Common myeloid progenitor, CD34-positive (primary cell): ENCODE measurements at places on chromosomes 5 and 9.

DNA sequence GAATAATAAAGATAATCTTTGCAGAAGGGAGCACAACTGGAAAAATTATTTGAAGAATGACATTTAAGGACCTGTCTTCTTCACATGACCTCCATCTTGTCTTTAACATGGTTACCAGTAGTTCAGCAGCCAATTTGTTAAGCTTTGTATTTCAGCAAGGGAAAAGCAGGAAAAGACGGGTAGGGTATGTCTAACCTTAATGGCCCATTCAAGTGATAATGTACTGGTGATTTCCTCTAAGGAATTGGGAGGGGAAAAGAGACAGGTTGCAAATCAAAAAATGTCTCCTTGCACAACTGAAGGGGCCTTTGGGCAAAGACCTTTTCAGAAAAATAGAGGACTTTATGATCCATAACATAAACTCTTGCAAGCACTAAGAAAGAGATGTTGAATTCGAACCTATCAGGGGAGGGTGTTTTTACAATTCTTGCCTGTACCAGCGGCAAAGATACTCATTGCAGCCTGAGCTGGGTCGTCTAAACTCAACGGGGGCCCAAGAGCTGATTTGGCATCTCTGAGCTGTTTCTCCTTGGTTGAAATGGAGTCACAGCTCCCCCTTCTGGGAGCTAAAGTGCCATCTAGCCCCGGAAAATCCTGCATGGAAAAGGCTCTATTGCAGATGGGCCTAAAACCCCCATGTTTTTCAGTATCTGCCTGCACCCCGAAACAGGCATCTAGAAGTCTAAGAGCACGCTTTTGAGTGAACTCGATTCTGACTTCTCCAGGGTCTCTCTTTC, 3.8 kb downstream of the BRINP1 start:
- DNase-seq = peak; percentile 11

- no peak for DNase-seq
Observed at GRCh38 chr9:112831969-112832368, 58.7 kb downstream of the SLC46A2 start.

- peak; percentile 88 for DNase-seq
Observed at GRCh38 chr5:137665678-137666460, 70.0 kb downstream of the KLHL3 start.

GRCh38 chr9:130847306-130848217, 12.5 kb downstream of the ABL1 start:
- no peak for DNase-seq

DNA sequence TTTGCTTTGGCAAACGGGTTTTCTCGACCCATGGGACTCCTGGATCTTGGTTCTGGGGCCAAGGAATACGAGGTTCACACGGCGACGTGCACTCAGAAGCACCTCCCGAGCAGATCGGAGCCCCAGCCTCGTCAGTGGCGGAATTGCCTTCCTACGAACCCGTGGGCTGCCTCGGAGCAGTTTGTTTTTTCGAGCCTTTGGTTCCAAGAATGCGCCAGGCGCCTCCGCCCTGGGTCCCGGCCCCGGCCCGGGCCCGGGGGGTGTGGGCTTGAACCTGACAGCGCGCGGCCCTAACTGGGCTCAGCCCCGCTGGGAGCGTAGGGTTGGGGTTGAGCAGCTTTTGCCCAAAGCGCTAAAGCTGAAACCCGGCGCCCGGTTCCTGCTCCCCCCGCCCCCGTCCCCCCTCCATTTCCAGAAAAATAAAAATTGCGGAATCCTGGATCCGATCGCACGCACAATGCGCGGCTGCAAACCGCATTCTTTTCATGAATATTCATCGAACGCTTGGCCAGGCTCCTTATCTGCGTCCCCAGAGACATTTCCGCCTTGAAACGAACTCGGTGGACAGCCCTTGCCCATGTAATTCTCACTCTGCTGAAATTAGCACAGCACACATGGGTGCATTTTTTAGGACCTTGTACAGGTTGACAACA, 1.0 kb downstream of the BASP1 start:
- peak; percentile 61 for DNase-seq

DNA sequence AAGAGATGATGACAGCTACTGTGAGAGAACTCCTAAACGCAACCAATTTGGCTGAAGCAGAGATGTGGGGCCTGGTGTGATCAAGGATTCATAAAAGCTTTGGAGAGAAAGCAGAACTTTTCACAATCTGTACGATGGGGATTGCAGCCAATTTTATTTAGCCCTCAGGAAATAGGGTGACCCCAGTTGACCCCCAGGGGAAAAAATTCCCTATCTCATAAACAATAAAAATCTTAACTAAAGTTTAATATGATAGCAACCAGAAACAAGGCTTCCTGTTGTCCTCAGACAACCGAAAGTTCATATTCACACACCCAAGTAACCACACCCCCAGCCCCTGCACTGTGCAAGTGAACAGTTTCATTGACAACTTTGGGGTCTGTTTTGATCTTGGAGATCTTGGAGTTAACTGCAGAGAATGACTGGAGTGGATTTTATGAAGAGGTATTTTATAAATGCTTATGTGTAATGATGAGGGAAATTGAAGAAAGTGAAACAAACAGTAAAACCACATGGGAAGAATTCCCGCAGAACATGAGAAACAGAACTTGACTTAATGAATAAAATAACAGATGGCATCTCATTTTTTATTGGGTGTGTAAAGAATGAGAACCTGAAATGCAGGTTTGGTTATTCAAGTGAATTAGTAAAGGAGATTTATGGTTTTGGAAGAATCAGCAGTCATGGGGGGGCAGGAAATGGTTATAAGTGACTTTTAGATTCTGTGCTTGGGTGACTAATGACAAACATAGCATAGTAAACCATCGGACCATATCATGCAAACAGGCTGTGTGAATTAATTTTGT, 94.5 kb downstream of the PDE4D start:
- DNase-seq = peak; percentile 90

DNA sequence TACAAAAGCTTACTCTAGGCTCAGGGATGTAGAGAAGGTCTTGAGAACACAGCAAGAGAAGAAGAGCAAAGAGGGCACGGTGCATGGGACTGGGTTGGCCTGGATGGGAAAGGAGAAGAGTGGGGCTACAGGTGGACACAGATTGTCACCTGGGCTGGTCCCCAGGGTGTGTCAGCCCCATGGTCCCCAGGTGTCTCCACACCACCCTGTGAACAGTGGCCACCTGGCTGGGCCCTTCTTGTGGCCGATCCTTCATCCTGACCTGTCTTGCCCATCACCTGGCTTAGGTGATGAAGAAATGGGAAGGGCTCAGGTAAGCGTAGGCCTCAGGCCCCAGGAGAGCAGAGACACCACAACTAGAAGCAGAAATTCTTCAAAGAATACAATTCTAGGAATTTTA, 188.9 kb downstream of the TENT4A start:
- no peak for DNase-seq

DNA sequence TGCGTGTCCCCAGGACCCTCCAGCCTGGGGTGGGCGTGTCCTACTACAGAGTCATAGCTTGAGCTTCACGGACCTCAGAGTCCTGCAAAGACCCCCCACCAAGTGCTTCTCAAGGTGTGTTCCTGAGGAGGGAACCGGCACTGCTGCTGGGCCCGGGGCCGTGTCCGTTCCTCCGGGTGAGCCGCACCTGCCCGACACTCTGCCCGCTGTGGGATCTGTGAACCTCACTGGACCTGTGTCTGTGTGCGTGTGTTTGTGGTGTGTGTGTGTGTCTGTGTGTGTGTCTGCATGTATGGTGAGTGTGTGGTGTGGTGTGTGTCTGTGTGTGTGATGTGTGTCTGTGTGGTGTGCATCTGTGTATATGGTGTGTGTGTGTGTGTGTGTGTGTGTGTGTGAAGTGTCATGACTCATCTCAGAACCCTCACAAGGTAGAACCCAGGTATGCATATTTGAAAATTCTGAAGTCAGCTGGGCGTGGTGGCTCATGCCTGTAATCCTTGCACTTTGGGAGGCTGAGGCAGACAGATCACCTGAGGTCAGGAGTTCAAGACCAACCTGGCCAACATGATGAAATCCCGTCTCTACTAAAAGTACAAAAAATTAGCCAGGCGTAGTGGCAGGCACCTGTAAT, 40.9 kb upstream of the RXRA start:
- DNase-seq = no peak

- DNase-seq = peak; percentile 56
Observed at GRCh38 chr5:956941-957747, 51.5 kb upstream of the NKD2 start.

GRCh38 chr5:154816891-154817492, 33.4 kb downstream of the FAXDC2 start:
- DNase-seq = no peak

DNA sequence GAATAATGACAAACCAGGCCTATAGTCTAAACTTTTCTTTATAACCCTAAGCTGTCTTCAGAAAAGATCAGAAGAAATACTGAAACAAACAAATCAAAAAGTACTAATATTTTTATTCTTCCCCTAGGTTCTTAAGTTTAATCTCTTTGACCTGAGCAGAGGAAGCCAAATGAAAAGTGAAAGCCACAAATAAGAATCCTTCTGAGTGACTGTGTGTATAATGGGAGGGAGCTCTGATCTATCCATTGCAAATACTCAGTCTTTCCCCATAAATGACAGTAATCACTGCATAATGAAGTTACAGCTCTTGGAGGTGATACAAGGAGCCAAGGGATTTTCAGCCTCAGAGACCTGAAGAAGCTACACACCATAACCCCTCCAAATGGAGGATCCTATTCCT, 126.9 kb upstream of the ATP10B start:
- no peak for DNase-seq

DNA sequence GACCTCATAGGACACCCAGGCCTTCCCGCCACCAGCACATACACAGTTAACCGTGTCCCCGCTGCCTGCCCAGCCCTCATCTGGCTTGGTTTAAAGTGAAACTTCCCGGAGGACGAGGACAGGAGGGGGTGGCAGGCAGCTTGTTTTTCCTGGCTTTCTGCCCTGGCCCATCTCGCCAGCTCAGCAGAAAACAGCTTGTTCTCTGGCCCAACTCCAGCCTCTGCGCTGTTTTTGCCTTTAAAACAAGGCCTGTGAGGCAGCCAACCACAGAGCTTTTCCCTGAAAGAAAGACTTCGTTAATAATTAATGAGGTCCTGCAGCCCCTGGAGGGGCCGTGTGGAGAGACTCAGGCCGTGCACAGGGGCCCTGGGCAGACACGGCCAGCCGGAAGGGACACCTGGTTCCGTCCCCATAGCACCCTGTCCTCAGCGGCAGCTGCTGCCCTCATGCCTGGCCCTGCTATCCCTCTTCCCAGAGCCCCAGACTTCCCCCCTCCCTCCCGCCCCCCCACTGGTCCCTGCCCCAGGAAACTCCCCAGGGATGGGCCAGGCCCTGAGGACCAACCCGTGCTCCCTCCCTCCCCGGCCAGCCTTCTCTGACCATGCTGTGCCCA, 108.7 kb downstream of the RXRA start:
- DNase-seq = peak; percentile 69

- no peak for DNase-seq
Observed at GRCh38 chr5:37833990-37834389, 5.9 kb downstream of the GDNF start.

DNA sequence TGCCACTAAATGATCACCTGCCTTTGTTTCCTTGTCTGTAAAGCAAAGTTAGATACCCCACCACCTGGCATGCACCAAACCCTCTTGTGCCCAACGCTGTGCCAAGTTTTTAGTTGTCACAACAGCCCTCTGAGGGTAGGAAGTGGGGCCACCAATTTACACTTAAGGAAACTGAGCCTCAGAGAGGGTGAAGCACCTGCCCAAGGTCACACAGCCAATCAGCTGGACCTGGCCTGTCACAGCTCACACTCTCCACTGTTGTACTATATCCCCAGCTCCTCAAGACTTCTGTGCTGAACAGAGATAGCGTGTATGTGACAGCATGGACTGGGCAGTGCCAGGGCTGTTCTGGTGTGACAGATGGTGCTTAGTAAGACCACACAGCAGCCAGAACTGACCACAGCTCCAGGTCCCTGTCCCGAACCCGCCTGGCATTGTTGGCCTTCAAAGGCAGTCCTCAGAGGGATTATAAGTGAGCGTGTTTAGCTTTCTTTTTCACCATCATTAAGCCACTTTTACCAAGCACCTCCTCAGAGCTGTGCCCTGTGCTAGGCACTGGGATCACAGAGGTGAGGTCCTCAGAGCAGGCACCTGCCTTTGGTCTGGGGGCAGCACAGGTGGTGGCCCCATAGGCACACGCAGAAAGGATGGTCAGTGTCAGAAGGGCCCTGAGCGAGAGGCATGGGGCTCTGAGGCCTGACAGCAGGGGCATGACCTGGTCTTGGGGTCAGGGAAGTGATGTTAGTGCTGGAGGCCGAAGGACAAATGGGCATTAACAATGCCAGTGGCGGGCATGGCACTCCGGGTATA, 71.1 kb downstream of the COL27A1 start:
- no peak for DNase-seq

- DNase-seq = no peak
Observed at GRCh38 chr5:103849934-103850333, 287.3 kb upstream of the NUDT12 start.

DNA sequence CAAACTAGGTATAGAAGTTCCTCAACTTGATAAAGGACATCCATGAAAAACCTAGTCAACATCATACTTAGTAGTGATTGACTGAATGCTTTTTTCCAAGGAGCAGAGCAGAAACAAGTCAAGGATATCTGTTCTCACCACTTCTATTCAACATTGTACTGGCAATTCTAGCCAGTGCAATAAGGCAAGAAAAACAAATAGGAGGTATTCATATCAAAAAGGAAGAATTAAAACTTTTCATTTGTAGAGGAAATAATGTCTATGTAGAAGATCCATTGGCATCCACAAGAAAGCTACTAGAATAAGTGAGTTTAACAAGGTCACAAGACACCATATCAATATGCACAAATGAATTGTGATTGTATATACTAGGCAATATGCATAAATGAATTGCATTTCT, 28.2 kb upstream of the ORM1 start:
- no peak for DNase-seq

DNA sequence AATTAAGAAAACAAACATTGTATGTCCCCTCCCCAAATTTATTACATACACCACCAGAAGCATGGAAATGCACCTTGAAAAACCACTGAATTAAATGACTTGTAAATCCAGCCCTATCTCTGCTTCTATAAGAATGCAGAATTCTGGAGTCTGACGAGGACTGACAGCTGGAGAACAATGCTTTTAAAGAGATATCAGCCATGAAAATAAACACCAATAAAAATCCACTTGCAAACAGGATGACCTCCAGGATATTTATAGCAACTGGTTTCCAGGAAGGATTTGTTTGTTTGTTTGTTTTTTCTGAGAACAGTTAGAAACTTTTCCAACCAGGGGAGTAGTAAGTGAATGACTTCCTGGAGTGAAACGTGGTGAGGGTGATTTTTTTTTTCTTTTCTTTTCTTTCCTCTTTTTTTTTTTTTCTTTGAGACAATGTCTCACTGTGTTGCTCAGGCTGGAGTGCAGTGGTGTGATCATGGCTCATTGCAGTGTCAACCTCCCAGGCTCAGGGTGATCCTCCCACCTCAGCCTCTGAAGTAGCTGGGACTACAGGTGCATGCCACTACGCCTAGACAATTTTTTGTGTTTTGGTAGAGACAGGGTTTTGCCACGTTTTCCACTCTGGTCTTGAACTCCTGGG, 38.7 kb upstream of the SLC36A1 start:
- DNase-seq = no peak

- no peak for DNase-seq
Observed at GRCh38 chr5:89728750-89729149, 680.8 kb downstream of the CETN3 start.

- no peak for DNase-seq
Observed at GRCh38 chr9:101586651-101587050, 8.1 kb downstream of the PPP3R2 start.
